ENCODE measurements at places on chromosomes 13 and 19.

- no peak for DNase-seq
These were observed 3.7 kb upstream of the SWSAP1 start for GRCh38 chr19:11370744-11371143.

DNA sequence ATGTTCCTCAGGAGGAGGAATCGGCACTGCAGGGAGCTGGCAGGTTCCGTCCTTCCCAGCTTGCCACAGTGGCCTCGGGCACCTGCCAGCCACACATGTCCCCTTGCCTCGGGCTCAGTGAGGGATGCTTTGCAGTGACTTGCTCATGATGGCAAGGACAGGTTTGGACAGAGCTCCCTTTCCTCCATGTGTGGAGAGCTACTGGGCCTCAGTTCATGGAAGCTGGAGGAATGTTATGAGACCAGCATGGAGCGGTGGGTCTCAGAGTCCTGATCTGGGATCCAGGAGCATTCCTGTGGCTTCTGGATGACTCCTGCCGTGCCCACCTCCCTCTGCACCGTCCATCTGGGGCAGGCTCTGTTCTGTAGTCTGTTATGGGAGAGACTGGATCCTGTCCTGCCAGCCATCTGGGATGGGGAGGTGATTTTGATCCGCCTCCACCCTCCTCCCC is 59.2 kb downstream of the SIPA1L3 start:
- no peak for DNase-seq

DNA sequence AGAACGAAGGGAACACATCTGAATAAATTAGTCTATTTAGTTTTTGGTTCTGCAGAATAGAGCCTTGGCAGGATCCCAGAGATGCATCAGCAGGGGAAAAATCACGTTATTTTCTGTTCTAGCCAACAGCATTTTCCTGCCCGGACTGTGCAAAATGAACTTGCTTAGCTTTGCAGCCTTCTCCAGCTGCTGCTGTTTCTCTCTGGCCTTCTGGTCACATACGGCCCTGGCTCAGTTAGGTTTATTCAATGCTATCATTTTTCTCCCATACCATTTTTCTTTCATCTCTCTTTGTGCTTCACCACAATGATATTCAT is 110.4 kb upstream of the KL start:
- no peak for DNase-seq

DNA sequence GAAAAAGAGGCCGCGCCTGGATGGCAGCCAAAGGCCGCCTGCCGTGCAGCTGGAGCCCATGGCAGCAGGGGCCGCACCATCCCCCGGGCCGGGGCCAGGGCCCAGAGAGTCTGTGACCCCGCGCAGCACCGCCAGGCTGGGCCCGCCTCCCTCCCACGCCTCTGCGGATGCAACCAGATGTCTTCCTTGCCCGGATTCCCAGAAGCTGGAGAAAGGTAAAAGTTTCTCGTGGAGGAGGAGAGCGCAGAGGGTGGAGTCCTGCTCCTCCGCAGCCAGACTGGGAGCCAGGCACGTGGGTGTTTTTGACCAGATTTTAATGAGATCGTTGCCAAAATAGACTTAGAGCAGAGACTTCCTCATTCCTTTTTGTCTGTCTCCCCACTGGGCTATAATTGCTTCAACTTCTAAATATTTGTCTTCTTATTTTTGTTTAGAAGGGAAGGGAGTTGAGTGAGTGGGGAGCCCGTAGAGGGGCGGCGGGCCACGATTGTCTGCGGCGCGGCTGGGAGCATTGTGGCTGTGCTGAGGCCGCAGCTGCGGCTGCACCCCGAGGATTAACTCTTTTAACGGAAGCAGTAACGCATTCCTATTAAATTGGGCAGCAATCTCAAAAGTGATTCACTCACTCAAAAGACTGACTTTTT is 22.8 kb upstream of the NDUFS7 start:
- DNase-seq = no peak

All from erythroblast (primary cell).